ENCODE measurements at places on chromosomes 7 and 10.

- DNase-seq: peak; percentile 47
These were observed 47.4 kb upstream of the PRKAR1B start for GRCh38 chr7:774161-775109.

DNA sequence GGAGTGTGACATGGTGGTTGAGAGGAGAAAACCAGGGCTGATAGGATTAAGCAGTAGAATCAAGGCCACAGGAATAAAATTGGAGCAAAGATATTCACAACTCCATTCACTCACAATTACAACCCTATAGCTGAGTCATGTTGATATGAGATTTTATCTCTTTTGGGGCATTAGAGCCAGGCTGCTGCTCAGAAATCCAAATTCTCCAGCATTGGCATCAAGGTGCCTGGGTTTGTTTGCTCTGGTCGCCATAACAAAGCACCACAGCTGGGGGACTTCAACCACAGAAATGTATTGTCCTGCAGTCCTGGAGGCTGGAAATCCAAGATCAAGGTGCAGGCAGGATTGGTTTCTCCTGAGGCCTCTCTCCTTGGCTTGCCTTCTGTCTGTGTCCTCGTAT is 52.5 kb upstream of the GRB10 start:
- no peak for DNase-seq

DNA sequence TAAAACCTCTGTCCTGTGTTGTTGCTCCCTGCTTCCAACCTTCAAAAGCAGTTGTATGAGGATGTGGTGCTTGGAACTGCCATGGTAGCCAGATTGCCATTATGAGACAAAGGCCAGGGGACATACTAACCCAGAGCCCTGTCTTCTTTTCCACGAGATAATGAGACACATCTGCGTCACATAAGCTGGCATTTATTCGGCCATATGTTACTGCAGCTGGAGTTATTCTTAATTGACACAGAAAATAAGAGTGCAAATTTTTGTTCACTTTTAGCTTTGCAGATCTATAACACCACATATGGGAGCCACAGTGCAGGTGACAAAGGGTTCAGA is 15.5 kb upstream of the PDLIM1 start:
- DNase-seq: no peak

DNA sequence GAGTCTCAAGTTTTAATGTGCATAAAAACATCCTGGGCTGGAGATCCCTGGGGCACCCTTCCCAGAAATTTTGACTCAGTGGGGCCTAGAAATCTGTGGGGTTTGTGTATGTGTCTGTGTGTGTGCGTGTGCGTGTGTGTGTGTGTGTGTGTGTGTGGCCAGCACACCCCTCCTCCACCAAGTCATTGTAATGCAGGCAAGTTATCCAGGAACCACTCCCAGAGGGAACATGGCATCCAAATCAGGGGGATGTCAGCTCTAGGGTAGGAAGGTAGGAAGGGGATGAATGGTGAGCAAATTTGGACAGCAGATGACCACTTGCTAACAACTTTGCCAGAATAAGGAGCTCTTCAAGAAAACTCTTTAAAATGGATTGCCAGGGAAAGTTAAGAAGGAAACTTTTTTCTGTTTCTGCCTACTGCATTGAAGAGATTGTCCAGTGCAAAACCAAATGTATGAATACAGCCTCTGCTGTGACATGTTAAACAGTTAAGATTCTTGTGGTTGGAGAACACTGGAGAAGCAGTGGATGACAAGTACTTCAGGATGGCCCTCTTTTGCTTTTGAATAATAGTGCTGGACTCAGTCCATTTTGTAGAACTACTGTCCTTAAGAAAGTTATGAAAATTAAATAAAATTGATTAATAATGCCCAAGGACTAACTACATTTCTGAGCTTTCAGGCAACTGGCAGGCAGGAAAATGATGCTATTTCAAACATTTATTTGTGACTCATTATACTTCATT is 12.3 kb downstream of the STAMBPL1 start:
- no peak for DNase-seq

- DNase-seq: no peak
These were observed 6.1 kb downstream of the ENTPD1 start for GRCh38 chr10:95761939-95762492.

- no peak for DNase-seq
These were observed 620.9 kb downstream of the ZWINT start for GRCh38 chr10:55740110-55740509.

GRCh38 chr7:155464183-155464582 is 6.3 kb downstream of the EN2 start:
- no peak for DNase-seq

DNA sequence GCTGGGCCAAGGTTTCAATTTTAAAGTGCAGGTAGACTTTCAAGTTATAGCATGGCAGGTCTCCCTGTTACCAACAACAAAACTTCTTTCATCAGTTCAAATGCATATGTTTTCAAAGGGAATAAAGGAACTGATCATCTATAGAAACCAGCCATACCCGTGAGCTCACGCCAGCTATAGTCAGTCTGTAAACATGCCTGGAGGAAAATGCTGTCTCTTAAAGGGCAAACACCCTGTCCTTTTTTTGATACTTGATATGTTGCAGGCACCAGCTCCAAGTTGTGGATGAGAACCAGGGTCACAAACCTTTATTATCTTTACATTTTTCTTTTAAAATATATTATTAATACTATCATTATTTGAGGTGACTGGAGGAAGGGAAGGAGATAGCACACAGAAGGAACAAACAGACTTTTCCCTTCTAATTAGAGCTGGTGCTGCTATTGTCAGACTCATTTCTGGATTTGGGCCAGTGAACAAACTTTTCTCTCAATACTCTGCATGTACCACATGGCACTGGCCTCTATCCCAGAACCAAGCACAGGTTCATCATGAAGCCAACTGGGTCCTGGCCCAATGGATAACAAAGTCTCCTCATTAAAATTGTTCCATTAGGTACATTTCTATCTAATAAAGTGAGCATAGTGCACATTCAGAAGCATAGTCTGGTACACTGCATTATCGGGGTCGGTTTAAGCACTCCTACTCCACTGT is 1102.4 kb downstream of the SORCS3 start:
- no peak for DNase-seq

- DNase-seq: no peak
These were observed 30.6 kb downstream of the KMT2E start for GRCh38 chr7:105044449-105045070.

GRCh38 chr10:127142136-127142535 is 54.3 kb downstream of the INSYN2A start:
- no peak for DNase-seq

GRCh38 chr10:93997546-93997945 is 3.8 kb downstream of the PLCE1 start:
- DNase-seq: no peak

GRCh38 chr10:11902646-11903045 is 79.5 kb downstream of the PROSER2 start:
- DNase-seq: no peak

GRCh38 chr10:97718178-97718577 is 4.6 kb downstream of the MARVELD1 start:
- DNase-seq: no peak

- no peak for DNase-seq
These were observed 66.3 kb downstream of the LHPP start for GRCh38 chr10:124527874-124528395.

GRCh38 chr10:21173802-21174714 is 276.9 kb upstream of the NEBL start:
- no peak for DNase-seq

GRCh38 chr10:116919706-116920105 is 70.4 kb downstream of the ENO4 start:
- DNase-seq: no peak

DNA sequence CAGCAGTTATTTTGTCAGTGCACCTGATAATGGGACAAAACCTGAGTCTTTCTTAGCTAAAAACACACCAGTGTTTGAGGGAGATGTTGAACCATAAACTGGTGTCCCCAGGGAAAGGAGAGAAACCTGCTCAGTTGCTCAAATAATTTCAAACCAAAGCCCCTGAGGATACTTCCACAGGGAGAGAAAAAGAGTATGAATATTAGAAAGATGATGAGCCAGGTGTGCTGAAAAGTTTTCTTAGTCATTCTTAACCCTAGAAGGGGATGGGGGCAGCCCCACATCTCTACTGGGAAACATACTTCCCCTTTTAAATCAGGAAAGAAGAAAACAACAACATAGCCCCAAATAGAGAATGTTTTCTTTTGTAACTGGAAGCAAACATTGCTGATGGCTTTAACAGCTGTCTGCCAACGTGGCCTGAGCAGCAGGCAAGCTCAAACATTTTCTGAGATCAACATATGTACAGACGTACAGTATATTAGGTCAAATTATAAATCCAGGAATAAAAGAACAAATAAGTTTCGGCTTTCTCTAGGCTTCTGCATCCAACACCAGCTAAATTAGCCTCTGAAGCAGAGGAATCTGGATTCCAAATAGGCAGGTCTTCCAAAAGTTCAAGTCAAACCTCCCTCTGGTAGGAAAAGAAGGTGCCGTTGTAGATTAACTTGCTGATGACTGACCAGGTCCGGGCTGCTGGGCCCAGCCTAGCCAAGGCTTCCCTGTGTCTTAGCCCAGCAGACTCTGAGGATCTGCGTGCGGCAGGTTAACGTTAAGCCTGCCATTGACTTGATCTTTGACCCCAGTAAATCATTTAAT is 30.5 kb upstream of the FBXW4 start:
- no peak for DNase-seq

DNA sequence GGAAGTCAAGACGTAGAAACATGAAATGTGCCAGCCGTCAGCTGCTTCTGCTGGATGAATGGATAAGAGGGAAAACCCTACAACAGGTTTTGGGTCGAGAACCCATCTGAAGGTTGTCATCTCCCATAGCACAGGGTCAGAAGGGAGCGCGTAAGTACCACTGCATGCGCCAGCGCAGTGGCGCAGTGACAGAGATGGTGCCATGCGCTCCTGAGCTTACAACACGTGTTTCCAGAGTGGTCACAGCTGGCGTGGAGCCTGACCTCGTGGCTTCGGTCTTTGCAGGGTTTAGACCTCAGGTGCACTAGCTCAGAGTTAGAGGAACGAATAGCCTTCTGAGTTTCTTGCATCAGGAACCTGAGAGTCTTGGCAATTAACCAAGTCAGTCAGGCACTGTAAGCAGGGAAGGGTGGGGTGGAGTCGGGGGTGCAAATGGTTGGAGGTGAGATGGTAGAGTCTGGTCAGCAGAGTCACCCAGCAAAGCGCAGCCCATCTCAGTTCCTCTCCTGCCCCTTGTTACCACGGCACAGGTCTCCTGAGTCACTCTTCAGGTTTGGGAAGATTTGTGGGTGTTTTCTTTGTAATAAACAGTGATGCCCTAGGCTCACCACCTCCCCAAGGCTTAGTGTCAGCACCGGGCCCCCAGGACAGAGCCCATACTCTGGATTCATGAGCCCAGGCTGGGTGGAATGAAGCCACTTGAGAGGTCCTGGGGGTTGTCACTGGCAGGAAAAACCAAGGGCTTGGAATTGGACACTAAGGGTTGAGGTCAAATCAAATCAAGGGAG is 84.1 kb upstream of the PPIF start:
- DNase-seq: no peak

Measured in hematopoietic multipotent progenitor cell (in vitro differentiated cells).